T-cell (primary cell): ENCODE measurements at places on chromosomes 5 and 9. TPM values are rescaled to one million over a fixed set of nuclear protein-coding genes. Genes with fewer than 3 reads are reported as not detected.

The C8G gene
- total RNA-seq, result 3.2 TPM

The FOXD4L4 gene
- total RNA-seq, result 0.38 TPM

The PCDHB11 gene
- total RNA-seq, result not detected

The FLT4 gene
- total RNA-seq, result 5.4 TPM

The ACTBL2 gene
- total RNA-seq, result not detected

The RETREG1 gene
- total RNA-seq, result 67.3 TPM

The APBA1 gene
- 0.63 TPM for total RNA-seq

The TXNDC15 gene
- 25.5 TPM for total RNA-seq

The FBN2 gene
- total RNA-seq, result not detected

The PTGS1 gene
- total RNA-seq, result 0.86 TPM

The MAMDC2 gene
- not detected for total RNA-seq

The IL3 gene
- total RNA-seq, result not detected

The HK3 gene
- 0.44 TPM for total RNA-seq
